ENCODE measurements at places on chromosomes 13 and 19.
A peak's percentile ranks its signal among the peaks of the same experiment; 100 is the strongest.

GRCh38 chr13:111330066-111330610 is 9.7 kb downstream of the TEX29 start:
- no peak for DNase-seq

- DNase-seq, result no peak
Observed at GRCh38 chr19:28634019-28634328, 579.0 kb downstream of the UQCRFS1 start.

GRCh38 chr19:9721861-9722260 is 46.7 kb downstream of the ZNF846 start:
- DNase-seq, result no peak

DNA sequence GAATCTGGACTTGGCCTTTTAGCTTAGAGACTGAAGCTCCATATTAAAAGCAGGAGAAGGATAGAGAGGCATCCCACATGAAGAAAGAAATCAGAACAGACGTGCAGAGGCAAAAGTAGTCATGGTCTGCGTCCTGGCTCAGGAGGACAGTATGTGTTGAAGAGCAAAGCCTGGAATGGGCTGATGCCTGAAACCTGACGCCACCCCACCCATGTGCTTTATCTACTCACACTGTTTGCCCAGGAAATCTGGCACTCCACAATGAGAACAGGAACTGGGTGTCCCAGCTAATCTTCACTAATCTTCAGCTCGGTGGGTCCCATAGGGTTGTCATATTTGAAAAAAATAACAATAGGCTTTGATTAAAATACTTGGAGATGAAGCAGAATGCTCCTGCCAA is 549.0 kb upstream of the GPC6 start:
- DNase-seq, result no peak

DNA sequence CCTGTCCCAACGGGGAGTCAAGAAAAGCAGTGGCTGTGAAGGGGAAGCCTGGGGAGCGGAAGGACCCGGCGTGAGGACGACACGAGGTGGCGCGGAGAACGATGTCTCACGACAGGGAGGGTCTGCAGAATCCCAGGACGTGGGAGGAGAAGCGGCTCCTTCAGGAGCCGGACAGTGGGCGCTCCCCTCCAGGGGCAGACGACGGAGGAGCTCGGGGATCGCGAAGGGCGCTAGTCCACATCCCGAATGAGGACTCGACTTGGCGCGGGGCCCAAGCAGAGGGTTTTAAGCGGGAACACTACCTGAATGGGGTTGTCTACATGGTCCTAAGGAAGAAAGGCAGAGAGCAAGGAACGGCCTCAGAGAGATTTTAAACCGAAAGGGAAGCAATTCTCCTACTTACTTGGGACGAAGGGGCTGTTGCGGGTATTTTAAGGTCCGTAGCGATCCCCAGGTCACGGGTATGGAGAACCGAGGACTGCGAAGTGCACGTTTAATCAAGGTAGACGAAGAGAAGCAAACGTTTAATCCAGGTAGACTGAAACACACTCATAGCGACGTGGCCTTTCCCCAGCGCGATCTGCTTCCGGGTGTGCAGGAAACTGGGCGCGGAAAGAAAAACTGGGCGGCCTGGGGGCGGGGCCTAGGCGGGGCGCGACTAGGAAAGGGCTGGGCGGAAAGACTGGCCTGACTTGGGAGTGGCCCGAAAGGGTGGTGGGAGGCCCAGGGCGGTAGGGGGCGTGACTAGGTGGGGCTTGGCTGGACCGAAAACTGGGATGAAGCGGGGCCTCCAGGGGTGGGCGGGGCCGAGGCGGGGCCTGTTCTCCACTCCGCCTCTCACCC is at the start of gene ZNF841:
Gene ZNF841, minus strand, starts transcription at position 594 of the 843 bp plus-strand sequence. CDS start 10,964 bp downstream, outside the sequence.
- DNase-seq, result peak; percentile 66

DNA sequence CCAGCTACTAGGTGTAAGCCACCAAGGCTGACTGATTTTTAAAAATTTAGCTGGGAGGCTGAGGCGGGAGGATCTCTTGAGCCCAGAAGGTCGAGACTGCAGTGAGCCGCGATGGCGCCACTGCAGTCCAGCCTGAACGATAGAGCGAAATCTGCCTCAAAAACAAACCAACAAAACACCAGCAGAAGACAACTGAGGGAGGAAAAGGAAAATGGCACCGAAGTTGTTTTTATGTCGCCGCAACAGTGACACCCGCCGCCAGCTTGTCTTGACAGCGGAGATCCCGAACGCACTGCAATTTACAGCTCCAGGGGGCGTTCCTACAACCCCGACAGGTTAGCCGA is 298 bp upstream of the FAM98C start:
- no peak for DNase-seq

- no peak for DNase-seq
Observed at GRCh38 chr19:18596752-18597157, 8.2 kb downstream of the REX1BD start.

All from T follicular helper cell (primary cell).